Left ventricle myocardium superior (tissue), 1 donor: ENCODE measurements at places on chromosomes 4 and X. TPM values are rescaled to one million over a fixed set of nuclear protein-coding genes. Genes with fewer than 3 reads are reported as not detected.

The SSX2B gene
- total RNA-seq, result not detected

The IL13RA1 gene
- 17.2 TPM for total RNA-seq

The PNMA5 gene
- total RNA-seq, result not detected

The SGMS2 gene
- 23.1 TPM for total RNA-seq

The SMIM10L2A gene
- 2.3 TPM for total RNA-seq

The XPNPEP2 gene
- total RNA-seq, result 0.92 TPM

The MECP2 gene
- total RNA-seq, result 35.9 TPM

DNA sequence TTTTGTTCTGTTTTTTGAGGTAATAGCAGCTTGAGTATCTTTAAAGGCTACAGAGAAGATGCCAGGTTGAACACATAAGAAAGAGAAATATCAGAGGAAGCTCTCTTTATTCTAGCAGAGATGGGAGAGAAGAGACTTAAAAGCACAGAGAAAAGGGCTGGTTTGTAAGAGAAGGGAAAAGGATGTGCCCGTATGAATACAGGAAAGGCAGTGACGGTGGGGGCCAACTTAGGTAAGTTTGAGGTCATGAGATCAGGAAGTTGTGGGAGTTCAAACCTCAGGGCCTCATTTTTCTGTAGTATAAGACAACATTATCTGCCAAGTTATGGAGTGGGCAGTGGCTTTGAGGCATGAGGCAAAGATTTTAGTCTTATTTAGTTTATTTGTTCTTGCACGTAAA, 121.3 kb upstream of the S100G start:
- no peak for DNase-seq

GRCh38 chr4:125169192-125169591, 145.6 kb upstream of the FAT4 start:
- DNase-seq, result no peak

DNA sequence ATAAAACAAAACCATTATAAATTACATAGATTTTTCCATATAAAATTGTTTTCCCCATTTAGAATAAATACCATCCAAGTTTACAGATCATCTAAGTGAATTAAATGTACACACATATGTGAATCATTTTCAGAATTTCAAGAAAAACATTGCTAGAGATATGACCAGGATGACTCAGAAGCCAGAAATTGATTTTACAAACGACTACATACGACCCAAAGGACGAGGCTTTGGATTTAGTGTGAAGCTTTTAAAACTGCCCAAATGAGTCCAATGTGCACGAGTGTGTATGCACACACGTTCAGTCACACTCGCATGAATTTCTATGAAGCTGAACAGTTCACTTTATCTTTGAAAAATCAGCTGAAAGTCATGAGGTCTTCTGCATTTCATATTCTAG, 37.9 kb downstream of the MFAP3L start:
- DNase-seq, result no peak

GRCh38 chrX:128653524-128654060, 601.4 kb upstream of the ACTRT1 start:
- no peak for DNase-seq

DNA sequence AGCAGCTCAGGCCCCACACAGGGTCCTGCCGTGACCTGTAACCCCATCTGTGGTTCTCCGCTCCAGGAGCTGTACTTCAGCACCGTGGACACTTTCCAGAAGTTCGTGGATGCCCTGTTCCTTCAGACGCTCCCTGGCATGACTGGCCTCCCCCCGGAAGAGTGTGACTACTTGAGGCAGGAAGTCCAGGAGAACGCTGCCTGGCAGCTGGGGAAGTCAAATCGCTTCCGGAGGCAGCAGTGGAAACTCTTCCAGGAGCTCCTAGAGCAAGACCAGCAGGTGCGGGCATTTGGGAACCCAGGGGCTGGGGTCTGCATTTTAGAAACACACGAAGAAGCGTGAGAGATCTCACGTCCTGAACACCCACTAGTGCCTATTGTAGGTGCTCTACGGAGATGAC, 72.5 kb downstream of the EVC start:
- DNase-seq, result no peak

- DNase-seq, result no peak
These were observed 14.9 kb upstream of the PORCN start for GRCh38 chrX:48493890-48494364.

DNA sequence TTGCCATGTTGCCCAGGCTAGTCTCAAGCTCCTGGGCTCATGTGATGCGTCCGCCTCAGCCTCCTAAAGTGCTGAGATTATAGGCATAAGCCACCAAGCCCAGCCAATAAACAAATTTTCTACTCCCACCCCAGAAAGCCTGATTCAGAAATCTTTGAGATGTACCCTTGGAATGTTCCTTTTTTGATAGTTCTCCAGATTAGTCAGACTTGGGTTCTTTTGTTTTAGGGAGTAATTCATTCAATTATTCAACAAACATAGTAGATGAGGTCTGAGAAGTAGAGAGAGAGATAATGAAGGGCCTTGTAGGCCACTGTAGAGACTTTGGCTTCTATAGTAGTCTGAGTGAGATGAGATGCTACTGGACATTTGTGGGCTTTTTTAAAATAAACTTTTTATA, 27.8 kb downstream of the RP2 start:
- DNase-seq, result no peak

- DNase-seq, result no peak
These were observed 417.7 kb upstream of the GALNT7 start for GRCh38 chr4:172750910-172751309.

DNA sequence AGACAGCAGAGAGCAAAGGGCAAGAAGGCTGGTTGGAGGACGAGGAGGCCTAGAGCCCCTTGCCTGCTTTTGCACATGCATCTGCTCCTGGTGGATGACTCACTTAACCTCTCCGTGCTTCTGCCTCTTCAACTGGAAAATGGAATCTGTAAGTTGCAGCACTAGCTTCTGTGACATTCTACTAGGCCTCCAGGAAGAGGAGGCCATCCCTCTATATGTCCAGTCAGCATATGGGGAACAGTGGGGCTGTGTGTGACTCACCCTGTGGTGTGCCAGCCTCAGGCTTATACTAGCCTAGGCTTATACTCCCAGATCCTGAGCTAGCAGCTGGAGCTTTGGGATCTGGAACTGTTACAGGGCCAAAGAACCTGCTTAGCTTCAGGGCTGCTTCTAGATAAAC, 36.0 kb downstream of the RTL9 start:
- no peak for DNase-seq

GRCh38 chr4:169846396-169846795, 88.7 kb upstream of the HPF1 start:
- no peak for DNase-seq

GRCh38 chr4:83606898-83607297, 71.0 kb downstream of the GPAT3 start:
- no peak for DNase-seq

- DNase-seq, result no peak
These were observed 291.7 kb downstream of the GBA3 start for GRCh38 chr4:22984390-22984789.

DNA sequence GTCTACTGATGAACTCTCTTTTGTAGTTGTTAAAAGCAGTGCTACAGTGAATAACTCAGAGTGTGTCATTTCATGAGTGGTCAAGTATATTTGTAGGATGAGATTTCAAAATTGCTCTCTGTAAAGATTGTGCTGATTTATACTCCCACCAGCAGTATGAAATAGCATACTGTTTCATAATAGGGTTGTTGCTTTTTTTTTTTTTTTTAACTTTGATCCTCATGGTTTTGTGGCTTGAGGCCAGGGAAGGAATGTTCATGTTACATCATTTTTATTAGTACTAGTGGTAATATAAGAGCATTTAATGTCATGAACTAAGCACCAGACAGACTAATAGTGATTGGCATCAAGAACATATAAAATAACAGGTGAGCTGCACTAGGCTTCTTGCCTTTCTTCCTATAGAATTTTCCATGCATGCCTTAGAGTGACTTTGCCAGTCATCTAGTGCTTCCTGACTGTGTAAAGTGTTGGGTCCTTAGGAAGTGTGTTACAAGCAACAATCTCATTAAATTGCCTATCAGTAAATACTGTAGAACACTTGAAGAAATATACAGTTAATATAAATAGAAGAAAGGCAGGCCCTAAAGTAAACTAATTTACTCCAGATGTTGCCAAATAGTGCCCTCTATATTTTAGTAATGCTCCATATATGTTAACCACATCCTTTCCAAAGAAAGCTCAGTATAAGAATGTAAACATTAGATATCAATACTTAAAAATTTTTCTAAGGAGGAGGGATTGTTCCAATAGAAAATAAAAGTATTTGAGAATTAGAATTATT, 38.6 kb upstream of the MSMO1 start:
- DNase-seq, result no peak
